ENCODE measurements at places on chromosomes 1 and 21.

GRCh38 chr1:38584448-38585355, 274.9 kb downstream of the RRAGC start:
- DNase-seq, result no peak

DNA sequence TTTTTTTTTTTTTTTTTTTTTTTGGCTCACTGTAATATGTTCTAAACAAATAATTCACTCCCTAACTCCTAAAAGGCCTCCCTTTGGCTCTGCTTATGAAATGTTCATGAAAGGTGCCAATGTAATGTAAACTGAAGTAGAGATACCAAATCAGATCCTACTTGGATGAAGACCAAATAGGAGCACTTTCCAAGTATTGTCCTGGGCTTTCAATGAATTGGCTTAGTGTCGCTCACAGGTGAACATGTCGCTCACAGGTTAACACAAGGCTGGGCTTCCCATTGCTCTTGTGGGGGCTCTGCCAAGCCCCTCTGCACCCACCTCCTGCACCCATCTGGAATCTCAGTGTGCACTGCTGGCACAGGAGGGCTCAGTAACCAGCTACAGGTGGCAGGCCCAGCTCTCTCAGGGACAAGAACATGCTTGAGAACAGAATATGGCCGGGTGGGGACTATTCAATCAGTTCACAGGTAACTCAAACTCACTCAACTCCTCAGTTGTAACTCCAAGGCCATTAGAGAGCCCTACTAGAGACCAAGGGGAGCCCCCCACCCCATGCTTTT, 10.6 kb upstream of the CD58 start:
- DNase-seq, result no peak

DNA sequence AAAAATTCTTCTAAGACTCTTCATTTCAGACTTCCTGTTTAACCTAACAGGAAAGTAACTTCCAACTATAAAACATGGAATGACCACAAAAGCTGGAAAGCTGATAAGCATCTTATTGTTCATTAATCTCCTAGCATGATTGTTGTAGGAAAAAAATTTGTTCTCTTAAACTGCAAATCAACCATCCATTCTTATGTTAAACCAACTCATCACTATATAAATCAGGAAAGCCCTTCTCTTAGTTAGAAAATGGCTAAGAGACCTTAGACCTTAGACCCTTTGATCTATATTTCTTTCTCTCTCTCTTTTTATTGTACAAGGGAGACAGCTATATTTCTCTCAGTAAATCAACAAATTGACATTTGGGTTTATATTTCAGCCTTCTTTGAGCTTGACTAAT, 101.4 kb downstream of the UBE2U start:
- no peak for DNase-seq

DNA sequence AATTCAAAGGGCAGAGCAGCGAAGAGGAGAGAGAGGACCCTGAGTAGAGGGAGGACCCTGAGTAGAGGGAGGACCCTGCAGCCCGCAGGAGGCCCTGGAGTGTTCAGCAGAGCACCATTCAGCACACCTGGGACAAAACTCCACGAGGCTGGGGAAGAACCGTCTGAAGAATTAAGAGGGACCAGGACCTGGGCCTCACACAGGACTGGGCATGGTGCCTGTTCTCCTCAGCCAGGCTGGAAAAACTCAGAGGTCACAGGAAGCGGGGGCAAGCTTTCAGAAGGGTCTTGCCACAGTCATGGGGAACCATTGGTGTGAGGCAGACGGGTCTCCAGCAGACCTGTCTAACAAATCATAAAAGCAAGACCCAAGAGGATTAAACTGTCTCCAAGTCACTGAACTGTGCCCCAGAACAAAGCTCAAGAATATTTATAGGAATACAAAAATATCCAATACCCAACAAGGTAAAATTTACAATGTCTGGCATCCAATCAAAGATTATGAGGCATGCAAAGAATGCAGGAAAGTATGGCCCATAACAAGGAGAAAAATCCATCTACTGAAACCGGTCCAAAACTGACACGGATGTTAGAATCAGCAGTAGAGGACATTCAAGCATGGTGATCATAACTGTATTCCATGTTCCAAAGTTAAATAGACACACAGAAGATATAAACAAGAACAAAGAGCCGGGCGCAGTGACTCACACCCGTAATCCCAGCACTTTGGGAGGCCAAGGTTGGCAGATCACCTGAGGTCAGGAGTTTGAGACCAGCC, 30.6 kb downstream of the MORN1 start:
- DNase-seq, result no peak

- DNase-seq, result no peak
Observed at GRCh38 chr1:21801100-21801499, 11.0 kb upstream of the LDLRAD2 start.

DNA sequence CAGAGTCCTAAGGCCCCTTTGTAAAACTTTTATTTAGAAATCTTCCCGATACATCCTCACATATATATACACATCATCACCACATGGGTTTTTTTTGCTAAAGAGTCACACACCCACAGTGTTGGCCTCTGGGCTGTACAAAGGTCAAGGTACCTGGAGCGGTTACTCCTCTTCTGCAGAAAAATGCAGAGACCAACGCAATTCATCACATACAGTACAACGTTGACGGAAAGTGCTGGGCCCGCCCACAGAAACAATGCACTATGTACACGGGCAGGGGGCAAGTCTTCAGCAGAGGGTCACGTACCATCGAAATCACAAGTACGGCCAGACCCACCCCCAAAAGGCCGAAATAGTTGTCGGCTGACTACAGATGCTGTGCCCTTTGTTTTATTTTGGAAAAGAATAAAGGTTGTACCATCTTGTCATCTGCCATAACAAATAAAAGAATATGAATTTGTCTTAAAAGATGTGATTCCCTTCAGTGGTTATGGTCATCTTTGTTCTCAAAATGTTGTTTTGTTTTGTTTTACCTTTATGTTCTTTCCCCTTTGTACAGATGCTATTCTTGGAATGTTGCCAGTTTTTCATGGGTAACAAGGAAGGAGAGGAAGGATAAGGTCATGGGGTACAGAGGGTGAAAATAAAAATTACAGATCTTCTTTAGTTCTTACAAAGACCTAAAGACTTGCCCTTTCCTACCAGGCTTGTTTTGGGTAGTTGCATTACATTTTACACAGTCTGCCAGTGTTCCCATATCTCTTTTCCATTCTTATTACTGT, 15.6 kb downstream of the TAL1 start:
- no peak for DNase-seq

GRCh38 chr1:9593492-9594465, 5.1 kb downstream of the TMEM201 start:
- no peak for DNase-seq

DNA sequence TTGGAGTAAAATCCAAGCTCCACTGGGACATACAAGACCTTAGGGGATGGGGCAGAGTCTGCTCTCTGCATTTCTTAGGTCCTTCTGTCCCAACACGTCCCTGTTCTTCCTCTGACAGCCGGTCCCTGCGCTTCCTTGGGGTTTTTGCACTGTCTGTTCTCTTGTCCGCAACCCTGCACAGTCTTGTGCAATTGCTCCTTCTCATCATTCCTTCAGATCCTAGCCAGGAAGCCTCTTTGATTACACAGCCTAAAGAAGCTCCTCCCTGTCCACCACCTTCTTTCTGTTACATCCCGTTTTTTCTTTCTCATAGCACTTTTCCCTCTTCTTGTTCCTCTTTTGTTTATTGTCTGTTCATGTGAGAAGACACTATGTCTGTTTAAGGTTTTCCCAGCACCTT, 19.9 kb downstream of the ACOT11 start:
- no peak for DNase-seq

- no peak for DNase-seq
Observed at GRCh38 chr1:10696977-10697376, 99.5 kb downstream of the CASZ1 start.

DNA sequence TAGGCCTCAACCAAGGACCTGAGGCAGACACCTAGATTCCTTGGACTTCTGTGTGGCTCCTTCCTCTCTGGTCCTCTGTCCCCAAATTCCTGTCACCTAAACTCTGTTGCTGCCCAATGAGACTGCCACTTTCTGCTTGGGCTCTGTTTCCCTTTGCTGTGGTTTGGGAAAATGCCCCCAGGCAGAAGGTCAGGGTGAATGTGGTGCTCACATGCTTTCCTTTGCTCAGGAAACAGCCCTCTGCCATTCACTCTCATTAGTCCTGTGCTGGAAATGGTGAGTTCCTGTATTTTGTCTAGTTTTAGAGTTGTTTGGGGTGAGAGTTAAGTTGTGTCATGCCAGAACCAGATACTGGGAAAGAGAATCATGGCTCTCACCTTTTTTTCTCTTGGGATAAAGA, 22.7 kb upstream of the SHE start:
- DNase-seq, result no peak

GRCh38 chr1:205435578-205436573, 14.0 kb upstream of the LEMD1 start:
- no peak for DNase-seq

- DNase-seq, result no peak
Observed at GRCh38 chr21:31198575-31198974, 145.5 kb downstream of the TIAM1 start.

DNA sequence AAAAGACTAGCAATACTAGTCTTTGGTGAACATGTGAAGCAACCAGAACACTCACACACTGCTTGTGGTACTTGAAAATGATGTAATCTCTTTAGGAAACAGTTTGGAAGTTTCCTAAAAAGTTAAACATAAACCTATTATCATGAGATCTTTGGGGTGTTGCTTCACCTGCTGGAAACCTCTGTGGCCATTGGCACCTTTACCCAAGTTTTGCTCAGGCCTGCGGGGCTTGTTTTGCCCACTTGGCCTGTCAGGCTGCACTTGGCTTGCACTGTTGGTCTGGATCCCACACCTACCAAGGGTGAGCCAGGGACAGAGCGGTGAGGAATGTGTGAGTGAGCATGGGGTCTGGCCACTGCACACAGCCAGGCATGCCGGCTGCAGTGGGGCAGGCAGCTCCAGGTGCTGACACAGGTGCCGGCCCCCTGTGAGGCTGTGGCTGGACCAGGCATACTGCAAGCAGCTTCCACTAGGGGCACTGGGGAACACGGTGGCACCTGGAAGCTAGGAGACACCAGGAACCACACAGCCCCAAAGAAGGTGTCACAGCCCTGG, 14.4 kb upstream of the FNBP1L start:
- no peak for DNase-seq

GRCh38 chr21:41641821-41642701, 124.8 kb downstream of the RIPK4 start:
- DNase-seq, result no peak

DNA sequence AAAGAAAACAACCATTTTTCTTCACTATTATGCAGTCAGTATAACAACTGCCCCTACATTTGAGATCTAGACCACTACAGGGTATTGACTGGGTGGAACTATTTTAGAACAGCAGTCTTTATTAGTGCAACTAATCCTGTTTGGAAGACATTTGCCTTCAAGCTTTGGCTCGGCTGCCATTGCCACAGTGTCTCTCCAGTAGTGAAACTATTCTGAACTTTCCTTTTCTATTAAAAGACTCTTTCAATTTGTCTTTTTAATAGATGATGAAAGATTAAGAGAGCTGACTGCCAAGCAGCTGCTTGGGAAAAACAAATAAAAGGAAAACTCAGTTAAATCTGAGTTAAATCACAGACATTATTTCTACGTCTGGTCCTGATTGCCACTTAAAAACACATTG, 49.3 kb downstream of the LPGAT1 start:
- no peak for DNase-seq

DNA sequence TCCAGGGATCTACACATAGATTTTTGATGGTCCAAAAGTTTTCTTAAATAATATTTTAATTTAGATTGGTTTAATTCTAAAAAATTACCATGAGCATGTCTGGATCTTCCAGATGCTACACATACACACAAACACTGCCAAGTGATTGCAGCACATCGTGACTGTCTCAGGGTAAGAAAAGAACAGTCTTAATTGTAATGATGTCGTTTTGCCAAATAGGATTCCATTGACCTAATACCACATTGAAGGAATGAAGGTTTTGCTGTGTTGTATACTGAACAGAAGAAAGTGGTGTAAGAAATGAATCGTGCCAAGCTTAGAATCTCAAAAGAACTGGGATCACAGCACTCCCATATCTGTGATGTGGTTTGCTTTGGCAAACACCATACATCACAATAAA, 633.3 kb upstream of the CAMK1G start:
- DNase-seq, result no peak

GRCh38 chr1:7856345-7856744, 3.5 kb upstream of the UTS2 start:
- DNase-seq, result no peak

GRCh38 chr1:185520188-185520920, 203.3 kb upstream of the IVNS1ABP start:
- DNase-seq, result no peak

DNA sequence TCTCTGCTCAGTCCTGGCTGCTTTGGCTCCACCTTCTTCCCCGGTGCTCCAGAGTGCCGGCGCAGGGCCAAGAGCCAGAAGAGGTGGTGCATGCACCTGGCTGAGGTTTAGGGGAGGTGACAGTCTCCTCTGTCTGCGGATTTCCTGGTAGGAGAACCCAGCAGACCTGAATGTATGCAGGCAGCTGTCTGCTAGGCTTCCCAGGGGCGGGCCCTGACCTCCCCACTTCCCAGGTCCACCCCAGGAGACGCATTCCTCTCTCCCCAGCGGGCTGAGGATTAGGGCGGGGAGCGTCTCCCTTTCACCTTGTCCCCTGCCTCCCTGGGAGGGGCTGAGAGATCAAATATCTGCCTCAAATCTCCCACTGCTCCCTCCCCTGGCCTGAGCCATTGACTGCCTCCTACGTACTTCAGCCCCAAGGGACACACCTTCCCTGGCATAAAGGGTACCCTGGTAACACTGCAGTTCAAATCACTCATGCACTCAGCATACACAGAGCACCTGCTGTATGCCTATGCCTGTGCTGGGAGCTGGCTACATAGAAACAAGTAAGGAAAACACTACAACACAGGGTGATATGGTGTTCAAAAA, 27.5 kb downstream of the DMBX1 start:
- DNase-seq, result no peak

DNA sequence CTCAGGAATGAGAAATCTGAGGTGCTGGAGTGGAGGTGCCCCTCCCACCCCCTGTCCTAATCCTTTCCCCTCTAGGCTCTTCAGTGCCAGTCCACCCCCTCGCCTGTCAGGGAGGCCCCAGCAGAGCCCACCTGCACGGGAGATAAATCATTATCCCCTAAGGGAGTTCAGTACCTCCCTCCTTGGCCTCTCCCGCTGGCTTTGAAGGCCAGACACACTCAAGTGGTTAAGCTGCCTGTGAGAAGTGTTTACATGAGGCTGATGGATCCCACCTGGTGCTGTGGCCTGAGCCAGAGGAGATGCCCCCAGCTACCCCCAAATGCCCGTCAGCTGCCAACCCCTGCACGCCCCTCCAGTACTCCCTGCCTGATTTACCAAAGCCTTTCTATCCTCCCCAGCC, 3.7 kb downstream of the RSPO1 start:
- no peak for DNase-seq

DNA sequence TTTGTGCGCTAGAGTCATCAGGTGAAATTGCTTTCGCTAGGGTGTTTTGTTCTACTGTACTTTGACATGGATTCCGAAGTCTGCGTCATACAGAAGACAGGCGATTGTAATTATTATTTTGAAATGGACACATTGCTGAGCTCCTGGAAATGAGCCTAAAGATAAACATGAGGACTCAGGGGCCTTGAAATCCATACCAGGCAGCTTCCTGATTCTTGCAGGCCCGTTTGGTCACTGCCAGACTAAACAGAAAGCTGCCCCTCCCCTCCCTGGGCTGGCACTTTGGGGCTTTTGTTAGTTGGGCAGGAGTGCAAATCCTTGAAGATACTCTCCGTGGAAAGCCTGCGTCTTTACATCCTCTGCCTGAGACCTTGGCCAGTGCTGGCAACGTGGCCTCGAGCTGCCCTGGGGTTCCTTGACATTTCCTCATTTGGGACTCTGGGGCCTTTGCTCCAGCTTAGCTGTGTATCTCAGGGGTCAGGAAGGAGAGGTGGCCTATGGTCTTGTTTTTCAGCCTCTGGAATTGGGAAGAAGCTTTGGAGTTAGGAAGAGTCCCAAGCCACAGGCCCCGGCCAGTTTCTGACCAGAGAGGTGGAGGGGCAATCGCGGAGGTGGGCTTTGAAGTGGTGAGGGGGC, 26.9 kb upstream of the KCNE2 start:
- DNase-seq, result no peak
